ENCODE measurements at places on chromosomes 2 and 18. TPM values are rescaled to one million over a fixed set of nuclear protein-coding genes. Genes with fewer than 3 reads are reported as not detected.

DNA sequence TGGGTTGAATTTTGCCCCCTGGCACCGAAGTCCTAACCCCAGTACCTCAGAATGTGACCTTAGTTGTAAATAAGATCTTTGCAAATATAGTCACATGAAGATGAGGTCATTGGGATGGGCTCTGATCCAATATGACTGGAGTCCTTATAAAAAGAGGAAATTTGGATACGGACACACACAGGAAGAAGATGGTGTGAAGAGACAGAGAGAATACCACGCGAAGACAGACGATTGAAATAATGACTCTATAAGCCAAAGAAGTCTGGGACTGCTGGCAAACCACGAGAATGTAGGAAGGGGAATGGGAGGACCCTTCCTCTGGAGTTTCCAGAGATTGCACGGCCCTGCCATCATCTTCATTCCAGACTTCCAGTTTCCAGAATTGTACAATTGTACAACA lies 98.6 kb downstream of the CPO start:
- DNase-seq: no peak

DNA sequence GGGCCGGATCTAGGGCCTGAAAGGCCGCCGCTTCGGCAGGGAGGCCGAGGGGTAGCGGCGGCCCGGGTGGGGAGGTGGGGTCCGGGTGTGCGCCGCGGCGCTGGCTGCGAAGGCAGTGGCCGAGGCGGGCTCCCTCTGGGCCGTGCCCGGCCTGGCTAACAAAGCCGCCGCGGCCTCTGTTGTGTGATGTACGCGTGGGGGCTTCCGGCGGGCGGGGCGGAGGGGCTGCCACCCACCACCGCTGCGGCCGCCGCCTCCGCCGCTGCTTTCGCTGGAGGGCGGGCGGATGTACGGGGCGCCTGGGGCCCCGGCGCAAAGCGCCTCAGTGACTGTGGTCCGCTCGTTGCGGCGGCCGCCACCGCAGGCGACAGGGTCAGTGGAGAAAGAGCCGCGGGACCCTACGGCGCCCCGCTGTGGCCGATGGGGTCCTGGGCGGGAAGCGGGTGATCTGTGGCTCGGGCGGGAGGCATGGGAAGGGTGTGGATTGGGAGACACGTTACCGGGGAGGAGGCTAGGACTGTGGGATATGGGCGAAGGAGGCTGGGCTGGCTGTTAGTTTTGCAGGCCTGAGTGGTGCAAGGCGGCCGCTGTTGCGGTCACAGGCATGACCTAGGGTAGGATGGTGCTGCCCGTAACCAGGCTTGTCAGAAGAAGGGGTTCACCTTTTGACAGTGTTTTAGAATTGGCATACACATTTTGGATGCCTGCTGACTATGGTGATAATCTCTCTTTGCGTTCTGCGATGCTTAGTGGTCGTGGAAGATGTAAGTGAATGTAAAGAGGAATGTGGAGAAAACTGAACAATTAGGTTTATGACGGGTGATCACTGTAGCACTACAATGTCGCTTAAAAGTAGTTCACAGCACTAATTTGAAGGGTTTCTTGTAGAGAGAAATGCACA lies 662 bp downstream of the BZW1 start:
- peak; percentile 62 for DNase-seq

GRCh38 chr2:8203364-8203763 lies 478.5 kb upstream of the ID2 start:
- no peak for DNase-seq

DNA sequence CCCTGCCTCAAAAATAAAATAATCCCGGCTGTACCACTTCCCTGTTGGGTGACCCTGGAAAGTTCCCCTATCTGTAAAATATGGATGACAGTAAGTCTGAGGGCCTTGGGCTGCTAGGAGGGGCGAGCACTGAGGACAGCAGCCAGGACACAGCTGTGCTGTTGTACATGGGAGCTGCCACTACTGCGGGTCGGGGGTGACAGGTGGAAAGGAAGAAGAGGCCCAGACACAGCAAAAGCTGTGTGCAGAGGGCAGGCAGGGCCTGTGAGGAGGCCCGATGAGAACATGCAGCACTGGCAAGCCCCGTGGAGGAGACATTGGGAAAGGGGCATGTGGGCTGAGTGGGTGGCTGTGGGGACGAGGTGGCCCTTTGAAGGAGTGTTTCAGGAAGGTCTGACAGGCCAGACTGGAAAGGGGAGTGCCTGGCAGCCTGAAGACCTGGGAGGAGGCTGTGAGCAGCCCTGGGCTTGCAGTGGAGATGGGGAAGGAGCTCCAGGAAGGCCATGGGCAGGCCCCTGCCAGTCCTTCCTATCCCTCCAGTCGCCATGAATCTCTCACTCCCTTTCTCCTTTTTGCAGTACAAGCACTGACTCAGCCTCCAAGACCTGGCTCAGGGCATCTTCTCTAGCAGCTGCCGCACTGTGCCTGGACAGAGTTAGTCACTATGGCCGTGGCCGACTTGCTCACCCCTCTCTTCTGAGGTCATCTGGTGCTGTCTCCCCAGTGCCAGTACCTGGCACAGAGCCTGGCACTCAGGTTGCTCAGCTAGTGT lies 28.9 kb upstream of the SEMA4C start:
- no peak for DNase-seq

GRCh38 chr2:218149848-218150440 lies 16.8 kb downstream of the CXCR1 start:
- DNase-seq: no peak

DNA sequence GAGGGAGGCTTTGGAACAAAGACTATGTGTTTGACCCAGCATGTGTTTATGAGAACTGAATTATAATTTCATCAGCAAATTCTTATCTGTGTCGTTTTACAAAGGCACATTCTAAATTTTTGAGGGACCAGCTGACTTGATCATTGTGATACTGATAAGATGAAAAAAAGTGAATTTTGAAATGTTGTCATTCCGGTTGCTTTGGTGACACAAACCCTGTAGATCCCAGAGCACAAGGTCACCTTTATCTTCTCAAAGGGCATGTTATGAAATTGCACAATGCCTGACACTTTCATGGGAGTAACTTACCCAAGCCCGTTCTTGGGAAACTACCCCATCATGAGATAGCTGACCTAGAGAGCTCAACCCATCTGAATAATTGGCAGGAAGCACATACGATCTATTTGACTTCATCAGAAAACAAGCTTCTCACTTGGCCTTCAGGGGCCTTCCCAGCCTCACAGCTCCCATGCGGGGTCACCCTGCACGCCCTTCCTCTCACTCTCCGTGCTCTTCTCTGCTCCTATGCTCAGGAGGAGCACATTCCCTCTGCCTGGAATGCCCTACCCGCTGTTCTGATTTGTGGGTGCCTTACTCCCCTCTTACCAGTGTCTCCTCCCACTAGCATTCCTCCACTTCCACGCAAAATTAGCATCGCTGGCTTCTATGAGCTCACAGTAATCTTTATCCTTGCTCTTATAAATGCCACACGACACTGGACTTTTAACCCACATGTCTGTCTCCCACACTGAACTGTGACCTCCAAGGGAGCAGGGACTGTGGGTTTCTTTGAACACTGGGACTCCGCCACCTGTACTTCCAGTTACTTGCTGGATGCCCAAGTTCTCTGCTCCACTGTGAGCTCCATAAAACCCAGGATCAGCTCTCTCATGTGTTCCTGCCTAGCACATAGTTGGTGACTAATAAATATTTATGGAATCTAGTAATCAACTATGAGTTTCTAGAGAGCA lies 555.8 kb upstream of the ID2 start:
- no peak for DNase-seq

Gene ACADL
- polyA plus RNA-seq: 31.5 TPM

Gene DOK6
- 21.8 TPM for polyA plus RNA-seq

Gene SERPINB4
- not detected for polyA plus RNA-seq

Gene SCN3A
- 0.60 TPM for polyA plus RNA-seq

All from left kidney (tissue), 8 donors.